ENCODE measurements at places on chromosomes 11 and 22. TPM values are rescaled to one million over a fixed set of nuclear protein-coding genes. Genes with fewer than 3 reads are reported as not detected.

DNA sequence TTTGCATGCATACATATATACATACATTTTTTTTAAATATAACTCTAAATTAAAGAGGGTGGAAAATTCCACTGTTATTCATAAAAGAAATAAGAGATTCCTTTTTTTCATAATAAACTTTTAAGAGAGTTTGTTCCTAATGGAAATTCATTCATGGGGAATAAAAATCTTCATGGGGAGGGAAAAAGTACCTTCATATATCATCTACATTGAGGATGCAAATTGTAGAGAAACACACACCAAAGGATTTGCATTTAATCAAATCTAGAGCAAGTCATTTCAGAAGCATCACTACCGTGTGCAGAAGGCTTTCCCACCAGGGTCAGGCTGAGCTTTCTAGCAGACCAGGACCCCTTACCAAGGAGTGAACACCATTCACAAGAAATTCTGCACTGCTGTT is at the start of gene POU2AF2:
POU2AF2 (plus strand) TSS at position 301 of the 400 bp plus-strand sequence. CDS start 129 bp downstream, outside the sequence.
- no peak within 1 kb of the TSS for H3K4me3 ChIP-seq
- H3K27me3 ChIP-seq = peaks cover 5% of the 10 kb centered on the region
- DNase-seq = no peak
- H3K36me3 ChIP-seq = no peaks in the 10 kb centered on the region

GRCh38 chr11:119888119-119888518 is 159.1 kb upstream of the NECTIN1 start:
- no peak for DNase-seq
- no peak overlapping the region for H3K27ac ChIP-seq
- no peak overlapping the region for H3K4me3 ChIP-seq

DNA sequence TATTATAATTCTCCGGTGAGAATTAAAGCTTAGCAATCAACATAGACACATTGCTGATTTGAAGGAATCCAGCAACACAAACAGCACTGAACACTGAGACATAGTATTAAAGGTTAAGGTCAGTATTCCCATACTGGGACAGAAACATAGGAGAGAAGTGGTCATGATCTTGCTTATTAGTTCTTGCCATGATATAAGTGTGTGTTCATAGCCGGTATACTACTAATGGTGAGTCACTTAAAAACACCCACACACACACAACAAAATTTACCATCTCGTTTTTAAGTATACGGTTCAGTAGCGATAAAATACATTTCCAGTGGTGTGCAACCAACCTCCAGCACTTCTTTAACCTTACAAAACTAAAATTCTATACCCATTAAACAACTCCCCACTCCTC is 96.3 kb downstream of the C11orf65 start:
- no peak overlapping the region for H3K4me3 ChIP-seq
- H3K27me3 ChIP-seq = no peaks in the 10 kb centered on the region
- DNase-seq = no peak
- peaks cover 28% of the 10 kb centered on the region for H3K36me3 ChIP-seq
- no peaks in the 10 kb centered on the region for H3K4me1 ChIP-seq

DNA sequence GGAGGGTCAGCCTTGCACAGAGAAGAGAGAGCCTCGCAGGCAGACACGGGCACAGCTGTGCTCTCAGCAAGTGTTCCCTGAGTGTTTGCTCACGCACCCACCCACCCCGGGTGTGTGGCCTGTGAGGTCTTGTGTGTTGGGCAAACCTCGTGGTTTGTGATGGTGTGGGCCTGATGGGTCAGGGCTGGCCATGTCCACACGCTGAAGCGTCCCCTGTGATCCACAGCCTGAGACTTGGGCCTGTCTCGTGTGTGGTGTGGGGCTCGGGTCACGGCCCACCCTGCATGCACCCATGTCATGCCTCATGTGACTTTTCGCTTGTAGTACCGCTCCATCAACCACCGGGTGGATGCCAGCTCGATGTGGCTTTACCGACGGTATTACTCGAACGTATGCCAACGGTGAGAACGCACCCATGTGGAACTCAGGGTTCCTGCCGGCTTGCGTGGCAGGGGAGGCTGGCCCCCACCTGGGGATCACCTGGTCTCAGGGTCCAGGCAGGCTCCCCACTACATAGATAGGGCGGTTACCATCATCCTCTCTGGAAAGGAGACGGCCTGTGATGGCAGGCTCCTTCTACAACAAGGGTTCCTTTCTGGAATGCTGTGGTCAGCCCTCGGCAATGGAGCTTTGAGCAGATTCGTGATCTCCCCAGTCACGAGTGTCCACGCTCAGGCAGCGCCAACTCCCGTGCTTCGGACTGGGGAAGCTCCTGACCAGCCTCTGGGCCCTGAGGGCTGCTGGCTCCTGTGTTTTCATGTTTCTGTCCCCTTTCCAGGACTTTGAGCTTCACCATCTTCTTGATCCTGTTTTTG is 5.9 kb downstream of the TPCN2 start:
- H3K27me3 ChIP-seq = no peaks in the 10 kb centered on the region
- H3K4me1 ChIP-seq = peaks cover 71% of the 10 kb centered on the region
- H3K4me3 ChIP-seq = no peak overlapping the region
- H3K27ac ChIP-seq = peak overlapping the region; percentile 66
- no peak for DNase-seq
- H3K36me3 ChIP-seq = peaks cover 40% of the 10 kb centered on the region

Gene TEX12
- not detected for total RNA-seq

Gene SERHL2
- 1.7 TPM for total RNA-seq

Gene HTR3B
- not detected for total RNA-seq

DNA sequence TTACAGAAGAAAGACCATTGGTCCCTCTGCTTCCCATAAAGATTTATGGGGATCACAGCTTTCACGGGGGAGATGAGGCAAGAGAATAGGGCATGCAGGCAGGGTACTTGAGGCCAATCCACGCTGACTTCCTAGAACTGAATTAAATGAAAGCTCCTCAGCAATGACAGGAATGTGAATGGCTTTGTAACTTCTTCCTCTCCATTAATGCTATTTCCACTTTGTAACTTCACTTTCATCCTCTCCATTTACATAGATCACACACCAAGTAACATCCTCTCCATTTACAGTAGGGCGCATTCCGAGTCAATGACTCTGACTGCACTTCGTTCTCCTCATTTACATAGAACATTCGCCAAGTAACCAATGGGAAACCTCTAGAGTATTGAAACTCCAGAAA is 89.8 kb downstream of the PIWIL4 start:
- no peaks in the 10 kb centered on the region for H3K4me1 ChIP-seq
- H3K36me3 ChIP-seq = no peaks in the 10 kb centered on the region
- H3K27ac ChIP-seq = no peak overlapping the region
- H3K4me3 ChIP-seq = no peak overlapping the region
- DNase-seq = no peak

GRCh38 chr11:27253224-27253623 is 109.8 kb downstream of the CCDC34 start:
- no peak for DNase-seq
- H3K4me3 ChIP-seq = no peak overlapping the region
- H3K36me3 ChIP-seq = no peaks in the 10 kb centered on the region
- no peaks in the 10 kb centered on the region for H3K27me3 ChIP-seq

GRCh38 chr11:69500285-69501120 is 19.0 kb downstream of the LINC01488 start:
- H3K27ac ChIP-seq = no peak overlapping the region
- no peak overlapping the region for H3K4me3 ChIP-seq
- H3K27me3 ChIP-seq = no peaks in the 10 kb centered on the region
- no peak for DNase-seq

- H3K27ac ChIP-seq = no peak overlapping the region
- H3K36me3 ChIP-seq = peaks cover 36% of the 10 kb centered on the region
- no peak overlapping the region for H3K4me3 ChIP-seq
- no peaks in the 10 kb centered on the region for H3K27me3 ChIP-seq
- no peak for DNase-seq
- peaks cover 24% of the 10 kb centered on the region for H3K4me1 ChIP-seq
Observed at GRCh38 chr11:9747229-9747628, 83.4 kb downstream of the SWAP70 start.

DNA sequence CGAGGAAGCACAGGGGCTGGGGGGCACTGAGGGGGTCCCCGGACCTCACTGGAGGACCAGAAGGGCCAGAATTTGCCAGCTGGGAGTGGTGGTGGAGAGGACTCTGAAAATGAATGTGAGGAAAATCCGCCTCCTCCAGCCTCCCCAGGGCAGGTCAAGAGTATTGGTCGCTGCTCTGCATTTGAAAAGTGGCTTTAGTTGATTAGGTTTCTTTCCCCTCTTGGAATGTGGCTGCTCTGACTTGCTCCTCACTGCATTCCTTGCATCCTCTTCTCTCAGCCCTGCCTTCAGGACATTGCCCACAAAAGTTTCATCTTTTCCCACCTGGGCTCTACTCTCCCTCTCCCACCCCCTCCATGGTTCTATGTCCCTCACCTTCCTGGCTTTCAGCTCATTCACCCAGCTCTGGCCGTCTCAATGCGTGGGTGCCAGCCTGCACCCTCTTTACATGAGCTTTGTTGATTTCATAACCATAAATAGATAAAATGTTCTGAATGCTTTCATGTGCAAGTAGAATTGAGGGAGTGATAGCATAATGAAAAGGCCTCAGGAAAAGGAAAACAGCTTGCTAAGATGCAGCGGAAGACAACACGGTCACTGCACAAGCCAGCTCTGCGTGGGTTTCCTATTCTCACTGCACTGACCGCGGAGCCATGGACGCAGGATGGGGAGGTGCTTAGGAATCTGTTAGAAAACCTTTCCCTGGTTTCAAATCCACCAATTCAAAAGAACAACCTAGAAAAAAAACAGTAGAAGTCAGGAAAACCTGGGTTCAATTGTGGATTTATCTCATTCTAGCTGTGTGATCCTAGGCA is 6.5 kb upstream of the NPAS4 start:
- H3K4me1 ChIP-seq = peaks cover under 1% of the 10 kb centered on the region
- no peak for DNase-seq
- peaks cover 82% of the 10 kb centered on the region for H3K27me3 ChIP-seq
- H3K4me3 ChIP-seq = no peak overlapping the region

Gene DDX25
- not detected for total RNA-seq

- peak; percentile 41 for DNase-seq
- no peak overlapping the region for H3K27ac ChIP-seq
- H3K4me1 ChIP-seq = peaks cover 27% of the 10 kb centered on the region
Observed at GRCh38 chr11:105609341-105609781, 512 bp upstream of the GRIA4 start.

DNA sequence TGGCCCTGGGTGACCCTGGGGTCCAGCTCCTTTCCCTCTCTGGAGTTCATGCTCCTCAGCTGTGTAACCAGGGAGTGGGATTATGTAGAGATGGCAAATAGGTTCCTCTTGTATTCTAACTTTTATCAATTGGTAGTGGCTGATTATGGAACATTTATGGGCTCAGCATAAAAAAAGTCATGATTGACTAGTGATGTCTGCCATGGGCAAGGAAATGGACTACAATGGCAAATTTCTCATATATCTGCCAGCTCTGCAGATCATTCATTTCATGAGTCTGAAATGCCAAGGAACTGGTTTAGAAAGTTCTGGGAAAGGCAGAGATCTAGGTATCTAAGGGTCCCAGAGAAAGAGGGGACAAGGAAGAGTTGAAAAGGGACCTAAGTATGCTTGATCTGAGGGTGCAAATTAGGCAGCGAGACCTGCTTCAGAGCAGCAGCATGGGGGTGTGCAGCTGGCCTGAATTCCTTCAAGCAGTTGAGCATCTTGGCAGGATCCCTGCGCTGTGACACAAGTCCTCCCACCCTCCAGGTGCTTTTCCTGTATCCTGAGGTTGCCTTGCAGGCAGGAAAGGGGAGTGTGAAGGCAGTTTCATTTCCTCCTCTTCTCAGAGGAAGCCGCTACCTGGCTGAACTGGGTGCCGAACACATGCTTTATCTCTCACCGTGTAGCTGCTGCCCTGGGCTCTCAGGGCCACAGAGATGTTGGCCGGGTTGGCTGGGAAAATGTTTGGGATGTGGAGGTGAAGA is 10.4 kb downstream of the SLC15A3 start:
- H3K27me3 ChIP-seq = no peaks in the 10 kb centered on the region
- H3K27ac ChIP-seq = peak overlapping the region; percentile 72
- peaks cover 45% of the 10 kb centered on the region for H3K4me1 ChIP-seq
- no peak overlapping the region for H3K4me3 ChIP-seq
- no peak for DNase-seq
- peaks cover 89% of the 10 kb centered on the region for H3K36me3 ChIP-seq

Gene OR56A1
- not detected for total RNA-seq

DNA sequence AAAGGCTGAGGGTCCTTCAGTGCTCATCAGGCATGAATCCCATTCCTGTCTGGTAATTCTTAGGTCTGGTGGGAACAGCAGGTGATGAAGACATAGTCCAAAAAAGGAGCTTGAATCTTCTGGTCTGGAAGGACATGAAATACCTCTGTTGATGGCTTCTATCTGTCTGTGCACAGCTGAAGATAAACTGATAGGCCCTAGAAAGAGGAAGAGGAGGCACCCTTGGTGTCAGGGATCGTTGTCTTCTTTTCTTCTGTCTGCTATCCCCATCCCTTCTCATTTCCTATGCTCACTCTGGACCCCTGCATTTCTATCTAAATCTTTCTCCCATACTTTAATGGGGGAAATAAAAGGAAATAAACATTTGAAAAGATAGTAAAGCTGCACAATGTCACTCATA is 9.4 kb downstream of the AGBL2 start:
- H3K27me3 ChIP-seq = no peaks in the 10 kb centered on the region
- no peak overlapping the region for H3K27ac ChIP-seq
- no peak overlapping the region for H3K4me3 ChIP-seq

Gene CCDC85B
- 20.6 TPM for total RNA-seq

GRCh38 chr11:102435688-102436087 is 16.9 kb downstream of the TMEM123 start:
- no peak for DNase-seq
- no peaks in the 10 kb centered on the region for H3K27me3 ChIP-seq
- H3K27ac ChIP-seq = no peak overlapping the region
- H3K4me3 ChIP-seq = no peak overlapping the region
- peaks cover 20% of the 10 kb centered on the region for H3K36me3 ChIP-seq
- peaks cover 19% of the 10 kb centered on the region for H3K4me1 ChIP-seq

GRCh38 chr11:42054351-42054900 is 595.0 kb upstream of the LRRC4C start:
- H3K36me3 ChIP-seq = no peaks in the 10 kb centered on the region
- H3K27me3 ChIP-seq = no peaks in the 10 kb centered on the region
- no peak overlapping the region for H3K27ac ChIP-seq
- no peak for DNase-seq
- no peaks in the 10 kb centered on the region for H3K4me1 ChIP-seq

Gene ZC3H7B
- total RNA-seq = 23.5 TPM

GRCh38 chr11:117600234-117600783 is 196.7 kb downstream of the DSCAML1 start:
- no peak for DNase-seq
- H3K36me3 ChIP-seq = no peaks in the 10 kb centered on the region
- H3K4me1 ChIP-seq = no peaks in the 10 kb centered on the region

All from stomach (tissue), 19 donors.